SJCRH30 (cell line): ENCODE measurements at places on chromosomes 3 and 15.
A peak's percentile ranks its signal among the peaks of the same experiment; 100 is the strongest.

DNA sequence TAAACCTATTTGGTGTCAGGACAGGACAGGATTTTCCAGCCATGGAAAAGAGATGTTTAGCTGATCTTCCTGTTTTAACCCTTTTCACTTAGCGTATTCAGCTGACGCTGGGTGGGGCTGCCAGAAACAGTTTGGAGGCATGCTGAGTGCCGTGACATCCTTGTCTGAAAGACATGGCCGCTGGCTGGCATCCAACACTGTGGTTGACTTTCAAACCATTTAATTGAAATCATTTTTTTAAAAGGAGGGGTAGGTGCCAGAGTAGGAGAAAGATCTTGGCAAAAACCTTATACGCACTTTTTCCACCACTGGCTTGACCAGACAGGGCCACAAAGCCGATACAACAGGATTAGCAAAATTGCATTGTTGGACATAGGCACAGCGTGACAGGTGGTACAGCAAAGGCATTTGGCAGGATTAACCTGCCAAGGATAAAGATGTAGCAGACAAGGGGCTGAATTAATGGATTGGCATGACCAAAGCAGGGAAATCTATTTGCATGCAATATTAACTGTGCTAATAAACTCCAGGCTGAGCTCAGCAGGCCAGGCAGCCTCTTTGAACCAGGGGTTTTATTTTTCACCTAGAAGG lies 131.8 kb upstream of the TOPAZ1 start:
- peak; percentile 14 for DNase-seq

GRCh38 chr3:126490619-126491018 lies 14.9 kb upstream of the ZXDC start:
- no peak for DNase-seq

GRCh38 chr3:173066044-173067004 lies 74.7 kb downstream of the SPATA16 start:
- peak; percentile 77 for DNase-seq

GRCh38 chr3:119871571-119871970 lies 89.7 kb downstream of the NR1I2 start:
- no peak for DNase-seq

GRCh38 chr3:96070678-96071077 lies 743.7 kb upstream of the EPHA6 start:
- no peak for DNase-seq

- peak; percentile 22 for DNase-seq
Measured at GRCh38 chr3:125055331-125055912, 375 bp downstream of the HEG1 start.

GRCh38 chr3:134480546-134480945 lies 5.2 kb downstream of the ANAPC13 start:
- DNase-seq: no peak

- DNase-seq: no peak
Measured at GRCh38 chr3:98589331-98590036, 3.9 kb downstream of the CPOX start.

GRCh38 chr15:55846116-55846707 lies 103.3 kb upstream of the PRTG start:
- peak; percentile 65 for DNase-seq

DNA sequence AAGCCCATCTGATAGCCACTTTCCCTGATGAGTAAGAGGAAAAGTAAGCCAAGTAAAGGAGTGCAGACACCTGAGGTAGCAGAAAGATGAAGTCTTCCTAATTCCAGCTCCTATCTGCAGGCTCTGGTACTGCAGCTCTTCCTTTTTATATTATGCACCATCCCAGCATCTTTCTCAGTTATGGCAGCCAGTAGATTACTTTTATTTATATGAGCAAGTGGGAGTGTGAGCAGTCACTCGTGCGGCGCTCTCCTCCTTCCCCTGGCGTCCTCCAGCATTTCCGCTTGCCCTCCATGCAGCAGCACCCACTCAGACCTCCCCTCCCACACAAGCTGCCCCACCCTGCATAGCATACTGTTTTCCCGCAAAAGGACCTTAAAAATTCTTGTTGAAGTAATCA lies 465.9 kb upstream of the DPPA4 start:
- no peak for DNase-seq

DNA sequence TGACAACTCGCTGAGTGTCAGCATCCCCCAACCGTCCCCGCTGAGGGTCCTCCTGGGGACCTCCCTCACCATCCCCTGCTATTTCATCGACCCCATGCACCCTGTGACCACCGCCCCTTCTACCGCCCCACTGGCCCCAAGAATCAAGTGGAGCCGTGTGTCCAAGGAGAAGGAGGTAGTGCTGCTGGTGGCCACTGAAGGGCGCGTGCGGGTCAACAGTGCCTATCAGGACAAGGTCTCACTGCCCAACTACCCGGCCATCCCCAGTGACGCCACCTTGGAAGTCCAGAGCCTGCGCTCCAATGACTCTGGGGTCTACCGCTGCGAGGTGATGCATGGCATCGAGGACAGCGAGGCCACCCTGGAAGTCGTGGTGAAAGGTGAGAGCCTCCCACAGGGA lies 35.4 kb downstream of the ACAN start:
- DNase-seq: no peak

- DNase-seq: no peak
Measured at GRCh38 chr15:81758818-81759284, 287.0 kb downstream of the MEX3B start.

GRCh38 chr3:138907539-138907938 lies 39.4 kb downstream of the FOXL2 start:
- DNase-seq: no peak

GRCh38 chr3:31704591-31705179 lies 172.0 kb downstream of the STT3B start:
- no peak for DNase-seq

- no peak for DNase-seq
Measured at GRCh38 chr3:193743702-193744047, 150.7 kb downstream of the OPA1 start.

- DNase-seq: no peak
Measured at GRCh38 chr15:65790694-65791334, 1.3 kb downstream of the DENND4A start.

DNA sequence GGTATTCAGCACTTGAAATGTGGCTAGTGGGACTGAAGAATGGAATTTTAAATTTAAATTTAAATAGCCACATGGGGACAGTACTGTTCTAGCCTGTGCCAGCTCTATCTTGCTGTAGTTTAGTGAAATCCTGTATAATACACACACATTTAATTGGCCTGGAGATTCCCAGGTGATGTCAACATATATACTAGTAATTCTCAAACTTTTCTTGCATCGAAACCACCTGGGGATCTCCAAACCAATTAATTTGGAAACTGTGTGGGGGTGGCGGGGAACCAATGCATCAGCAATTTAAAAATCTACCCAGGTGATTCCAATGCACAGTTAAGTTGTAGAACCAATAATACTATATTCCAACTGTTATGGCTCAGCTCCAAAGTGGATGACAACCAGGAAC lies 228.9 kb upstream of the MRPL3 start:
- no peak for DNase-seq

DNA sequence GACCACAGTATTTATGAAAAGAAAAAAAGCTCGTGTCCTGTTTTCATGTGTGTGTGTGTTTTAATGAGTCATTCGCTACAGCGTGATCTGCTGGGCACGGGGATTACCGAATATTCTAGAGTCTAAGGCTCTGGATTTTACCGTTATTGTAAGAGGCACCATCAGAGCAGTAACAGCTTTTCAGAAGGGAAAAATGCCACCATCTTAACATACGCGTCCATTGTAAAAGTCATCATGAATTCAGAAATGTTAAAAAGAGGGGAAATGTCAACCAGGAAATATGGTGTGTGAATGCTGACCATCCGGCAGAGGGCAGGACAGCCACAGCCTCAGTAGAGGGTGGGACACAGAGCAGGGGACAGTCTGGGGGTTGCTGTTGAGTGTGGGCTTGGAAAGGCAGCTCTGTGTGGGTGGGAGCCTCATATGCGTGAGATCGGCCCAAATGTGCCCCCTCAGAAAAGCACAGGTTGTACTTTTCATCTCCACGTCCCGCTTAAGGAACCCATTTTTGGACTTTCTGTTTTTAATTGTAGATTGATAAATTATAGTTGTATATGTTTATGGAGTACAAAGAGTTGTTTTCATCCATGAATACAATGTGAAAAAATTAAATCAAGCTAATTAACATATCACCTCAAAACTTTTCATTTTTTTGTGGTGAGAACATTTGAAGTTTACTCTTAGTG lies 69.6 kb downstream of the ASB7 start:
- peak; percentile 88 for DNase-seq

DNA sequence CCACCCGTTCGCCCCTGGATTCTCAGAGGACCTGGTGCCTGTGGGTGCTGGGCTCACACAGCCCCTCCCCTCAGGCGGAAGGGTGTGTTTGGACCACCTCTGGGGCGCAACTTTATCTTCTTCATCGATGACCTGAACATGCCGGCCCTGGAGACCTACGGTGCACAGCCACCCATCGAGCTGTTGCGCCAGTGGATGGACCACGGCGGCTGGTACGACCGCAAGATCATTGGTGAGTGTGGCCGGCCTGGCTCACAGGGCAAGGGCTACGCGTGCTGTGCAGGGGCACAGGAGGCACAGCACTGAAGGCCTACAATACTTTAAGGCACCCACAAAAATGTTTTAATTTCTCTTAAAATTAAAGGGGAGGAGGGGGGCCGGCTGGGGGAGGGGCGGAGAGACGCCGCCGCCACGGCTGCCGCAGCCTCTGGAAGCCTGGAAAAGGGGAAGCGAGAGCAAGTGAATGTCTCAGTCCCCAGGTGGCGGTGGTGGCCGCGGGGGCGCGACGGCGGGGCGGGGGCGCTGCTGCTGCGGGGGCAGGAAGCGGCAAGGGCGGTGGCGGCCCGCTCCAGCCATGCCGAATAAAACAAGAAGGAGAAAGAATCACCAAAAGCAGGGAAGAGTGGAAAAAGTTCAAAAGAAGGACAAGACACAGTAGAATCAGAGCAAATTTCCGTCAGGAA lies 56.8 kb downstream of the DNAH1 start:
- DNase-seq: no peak

DNA sequence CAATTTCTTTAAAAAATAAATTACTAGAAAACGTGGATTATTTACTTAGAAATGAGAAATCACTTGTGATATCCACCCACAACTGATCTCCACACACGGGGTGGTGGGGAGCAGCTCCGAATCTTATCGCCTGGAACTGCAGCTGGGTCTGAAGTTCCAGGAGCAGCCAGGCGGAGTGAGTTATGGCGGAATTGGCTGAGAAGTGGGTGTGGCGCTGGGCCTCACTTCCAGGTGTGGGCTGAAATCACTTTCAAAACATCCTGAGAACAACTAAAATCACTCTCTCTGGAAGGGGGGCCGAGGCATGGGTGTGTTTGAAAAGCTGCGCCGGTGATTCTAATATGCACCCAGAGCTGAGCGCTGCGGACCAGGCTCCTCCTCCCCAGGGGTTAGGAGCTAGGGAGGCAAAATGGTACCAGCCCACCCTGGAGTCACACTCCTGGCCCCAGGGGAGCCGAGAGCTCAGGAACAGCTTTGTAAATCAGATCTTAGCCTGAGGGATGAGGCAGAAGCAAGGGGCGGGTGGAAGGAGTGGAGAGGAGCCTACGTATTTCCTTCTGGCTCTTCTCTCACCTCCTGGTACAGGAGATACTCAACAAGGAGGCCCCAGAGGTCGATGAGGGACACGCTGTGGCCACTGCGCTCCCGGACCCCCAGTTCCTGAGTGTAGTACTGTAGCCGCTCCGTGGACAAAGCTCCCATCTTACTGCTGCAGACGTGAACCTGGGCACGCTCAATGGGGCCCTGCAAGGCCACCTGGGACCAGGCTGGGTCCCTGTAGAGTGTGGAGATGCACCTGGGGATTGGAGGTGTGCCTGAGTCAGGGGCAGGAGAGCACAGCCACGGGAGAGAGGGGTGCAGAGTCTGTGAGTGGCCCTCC lies 9.6 kb downstream of the PLA2G4F start:
- no peak for DNase-seq

DNA sequence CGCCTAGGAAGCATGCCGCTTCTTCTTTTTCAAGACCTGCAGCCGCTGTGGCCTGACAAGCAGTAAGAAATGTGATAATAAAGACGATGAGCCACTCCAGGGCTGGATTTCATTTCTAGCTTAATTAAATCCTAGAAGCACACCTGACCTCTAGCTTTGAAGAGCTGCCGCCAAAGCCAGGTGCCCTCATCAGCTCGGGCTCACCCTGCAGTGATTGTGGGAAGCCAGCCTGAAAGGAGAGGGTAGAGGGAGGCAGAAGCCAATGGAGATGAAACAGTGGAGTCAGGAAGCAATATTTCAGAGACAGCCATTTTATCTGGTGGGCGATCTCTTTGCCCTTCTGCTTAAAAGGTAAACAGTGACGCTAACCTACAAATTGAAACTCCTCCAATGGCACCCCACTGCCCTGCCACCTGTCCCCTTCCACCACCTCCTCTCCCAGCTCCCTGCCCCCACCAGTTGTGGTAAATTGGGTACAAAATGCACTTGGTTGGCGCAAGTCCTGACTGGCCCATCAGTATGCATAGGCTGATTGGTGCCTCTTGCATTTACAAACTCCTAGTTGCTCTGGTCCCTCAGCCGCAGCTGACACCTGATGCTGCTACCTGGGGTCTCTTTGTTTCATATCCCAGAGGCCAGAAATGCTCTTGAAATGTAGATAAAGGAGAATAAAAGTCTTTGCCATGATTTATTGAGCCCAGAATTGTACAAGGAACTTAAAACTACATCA lies 385.3 kb downstream of the PDCD6IP start:
- DNase-seq: no peak

DNA sequence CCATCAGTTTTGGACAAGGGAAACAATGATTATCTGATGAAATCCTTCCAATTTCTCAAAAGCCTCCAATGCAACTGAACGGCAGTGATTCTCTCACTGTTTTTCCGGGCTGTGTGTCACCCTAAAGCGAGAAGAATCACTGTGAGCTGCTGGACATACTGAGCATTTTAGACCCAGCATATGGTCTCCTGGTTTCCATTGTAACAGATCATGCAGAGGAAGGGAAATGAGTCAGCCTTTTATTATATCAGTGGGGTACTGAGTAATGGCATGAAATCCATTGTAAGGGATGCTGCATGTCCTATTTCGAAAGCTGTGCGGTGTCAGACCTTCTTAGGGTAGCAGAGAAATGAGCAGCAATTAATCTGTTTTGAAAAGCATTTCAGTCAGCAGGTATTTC lies 287.1 kb downstream of the IL5RA start:
- no peak for DNase-seq

- DNase-seq: no peak
Measured at GRCh38 chr3:11118181-11118682, 36.1 kb upstream of the HRH1 start.

DNA sequence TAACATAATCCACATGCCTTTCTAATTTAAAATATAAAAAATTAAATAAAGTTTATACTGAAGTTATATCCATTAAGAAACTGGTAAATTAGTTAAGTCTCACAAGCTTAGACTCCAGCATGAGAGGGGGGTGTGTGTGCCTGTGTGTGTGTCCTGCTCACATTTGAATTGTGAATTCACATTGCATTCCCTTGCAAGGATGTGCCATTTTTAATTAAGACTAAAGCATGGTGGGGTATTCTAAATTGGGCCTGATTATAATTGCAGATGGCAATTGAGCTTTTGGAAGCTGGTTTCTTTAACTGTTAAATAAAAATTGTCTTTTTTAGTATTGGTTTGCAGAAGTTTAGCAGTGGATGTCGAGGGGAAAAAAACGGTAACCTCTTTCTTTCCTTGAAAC lies 56.9 kb downstream of the PTPRG start:
- no peak for DNase-seq
